ENCODE measurements at places on chromosomes 7 and 10.

DNA sequence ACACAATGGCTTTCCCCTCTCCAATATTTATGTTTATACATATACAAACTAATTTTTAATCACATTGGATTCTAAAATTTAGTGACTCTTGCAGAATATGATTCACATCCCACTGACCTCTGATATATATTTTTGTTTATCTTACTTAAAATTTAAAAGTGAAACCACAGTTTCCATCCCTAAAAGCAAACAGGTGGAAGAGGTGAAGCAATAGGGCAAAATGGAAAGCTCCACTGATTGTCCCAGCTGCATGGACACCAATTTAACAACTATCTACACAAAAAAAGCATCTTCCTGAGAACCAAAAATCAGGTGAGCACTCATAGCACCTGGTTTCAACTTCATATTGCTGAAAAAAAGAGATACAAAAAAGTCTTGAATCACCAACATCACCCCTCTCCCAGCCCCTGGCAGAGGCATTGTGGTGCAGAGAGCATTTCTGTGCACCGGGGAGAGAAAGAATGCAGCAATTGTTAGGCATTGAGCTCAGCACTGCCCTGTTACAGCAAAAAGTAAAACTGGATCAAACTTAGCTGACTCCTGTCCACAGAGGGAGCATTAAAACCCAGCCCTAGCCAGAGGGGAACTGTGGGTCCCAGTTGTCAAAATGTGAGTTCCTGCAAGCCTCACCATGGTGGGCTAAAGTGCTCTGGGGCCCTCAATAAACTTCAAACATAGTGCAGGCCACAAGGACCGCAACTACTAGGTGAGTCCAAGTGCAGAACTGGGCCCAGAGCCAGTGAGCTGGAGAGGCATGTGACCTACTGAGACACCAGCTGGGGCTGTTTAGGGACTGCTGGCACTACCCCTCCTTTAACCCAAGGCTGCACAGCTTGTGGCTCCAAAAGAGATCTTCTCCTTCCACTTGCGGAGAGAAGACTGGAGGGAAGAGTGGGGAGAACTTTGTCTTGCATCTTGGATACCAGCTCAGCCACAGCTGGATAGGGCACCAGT, 92.1 kb downstream of the SIRT1 start:
- no peak for DNase-seq

DNA sequence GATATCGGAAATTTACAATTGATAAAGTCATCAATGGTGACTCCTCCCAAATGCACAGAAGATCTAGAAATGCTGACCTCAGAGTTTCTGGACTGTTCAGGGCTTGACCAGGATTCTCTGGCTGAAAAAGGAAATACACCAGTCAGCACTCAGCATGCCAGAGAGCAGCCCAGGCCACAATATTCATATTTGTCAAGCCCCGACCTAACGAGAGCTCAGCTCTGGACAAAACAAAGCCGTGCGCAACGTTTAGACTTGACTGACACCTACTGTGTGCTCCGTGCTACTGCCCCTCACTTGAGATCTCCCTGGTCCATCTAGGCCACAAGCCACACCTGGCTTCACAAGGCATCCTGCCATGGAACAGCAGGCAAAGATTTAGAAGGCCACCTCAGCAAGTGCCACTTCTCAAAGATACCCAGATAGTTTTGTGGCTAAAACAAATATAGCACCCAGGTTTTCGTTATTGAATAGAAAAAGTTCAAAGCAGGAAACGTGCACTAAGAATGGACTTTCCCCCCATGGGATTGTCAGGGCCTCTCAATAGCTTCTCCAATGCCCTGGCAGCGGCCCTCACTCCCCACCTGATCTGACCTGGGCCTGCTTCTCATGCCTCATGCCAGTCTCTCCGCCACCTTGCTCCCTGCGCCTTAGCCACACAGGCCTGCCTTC, 218.3 kb downstream of the FAM107B start:
- DNase-seq: no peak

- no peak for DNase-seq
Observed at GRCh38 chr7:128117691-128118090, 86.5 kb upstream of the LRRC4 start.

GRCh38 chr10:12971001-12971788, 30.3 kb downstream of the CCDC3 start:
- no peak for DNase-seq

- DNase-seq: no peak
Observed at GRCh38 chr7:26879671-26880070, 15.3 kb upstream of the SKAP2 start.

DNA sequence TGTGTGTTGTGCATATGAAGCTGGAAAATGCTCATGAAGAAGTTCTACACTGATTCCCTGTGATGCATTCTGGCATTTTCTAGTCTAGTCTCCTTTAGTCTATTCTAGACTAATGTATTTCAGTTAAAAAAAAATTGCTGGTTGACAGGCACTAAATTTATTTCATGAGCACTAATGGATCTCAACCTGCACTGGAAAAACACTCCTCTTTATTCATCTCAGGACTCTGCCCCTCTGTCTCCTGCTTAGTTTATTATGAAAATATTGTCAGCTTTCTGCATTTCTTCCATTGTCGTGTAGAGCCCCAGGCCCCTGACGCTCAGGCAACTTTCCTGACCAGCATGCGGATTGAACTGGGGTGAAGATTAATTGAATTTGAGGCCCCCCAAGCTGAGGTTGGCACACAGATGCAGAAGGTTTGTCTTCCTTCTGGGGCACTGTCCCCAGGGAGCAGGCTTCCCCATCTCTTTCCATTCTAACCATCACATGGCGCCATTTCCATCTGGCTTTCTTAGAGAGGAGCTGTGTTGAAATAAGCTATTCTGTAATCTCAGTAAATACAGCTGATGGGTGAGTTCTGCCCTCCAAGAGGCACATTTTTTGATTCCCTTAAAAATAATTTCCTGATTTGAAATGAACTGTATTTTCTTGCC, 128.7 kb downstream of the INSYN2A start:
- no peak for DNase-seq

DNA sequence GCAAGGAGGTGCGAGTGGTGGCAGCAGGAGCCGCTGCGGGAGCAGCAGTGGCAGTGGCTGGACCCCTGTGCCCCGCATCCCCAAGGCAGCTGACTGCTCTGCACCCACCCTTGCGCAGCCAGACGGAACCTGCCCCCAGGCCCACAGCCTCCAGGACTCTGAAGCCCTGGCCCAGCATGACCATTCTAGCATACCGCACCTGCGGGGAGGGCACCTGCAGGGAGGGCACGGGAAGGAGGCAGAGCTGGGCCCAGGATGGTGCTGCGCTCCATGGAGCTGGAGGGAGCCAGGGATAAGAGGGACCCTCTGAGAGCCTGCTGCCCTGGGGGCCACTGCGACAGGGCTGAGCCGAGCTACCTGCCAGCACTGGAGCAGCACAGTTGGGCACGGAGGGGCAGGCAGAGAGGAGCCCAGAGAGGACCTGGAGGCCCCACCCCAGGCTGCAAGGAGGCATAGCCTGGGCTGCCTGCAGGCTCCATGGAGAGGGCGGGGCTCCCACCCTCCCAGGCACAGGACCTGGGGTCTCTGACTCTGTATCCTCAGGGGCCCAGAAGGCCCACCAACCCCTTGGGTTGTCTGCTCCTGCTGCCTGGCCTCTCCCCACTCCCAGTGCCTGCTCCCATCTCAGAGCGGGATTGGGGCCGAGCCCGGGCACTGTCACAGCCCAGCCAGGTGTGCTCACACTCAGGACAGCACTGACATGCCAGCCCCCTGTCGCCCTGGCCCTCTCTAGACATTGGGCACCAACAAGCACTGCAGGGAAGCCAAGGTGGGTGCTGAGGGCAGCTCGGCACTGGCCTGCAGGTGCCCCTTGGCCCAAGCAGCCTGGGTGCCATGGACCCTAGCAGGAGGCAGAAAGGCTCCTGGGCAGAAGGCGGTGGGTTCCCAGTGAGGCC, 87.6 kb downstream of the HTR7 start:
- DNase-seq: no peak

- DNase-seq: no peak
Observed at GRCh38 chr10:570628-571163, 118.8 kb downstream of the DIP2C start.

- DNase-seq: no peak
Observed at GRCh38 chr10:75969031-75969430, 537.6 kb downstream of the LRMDA start.

DNA sequence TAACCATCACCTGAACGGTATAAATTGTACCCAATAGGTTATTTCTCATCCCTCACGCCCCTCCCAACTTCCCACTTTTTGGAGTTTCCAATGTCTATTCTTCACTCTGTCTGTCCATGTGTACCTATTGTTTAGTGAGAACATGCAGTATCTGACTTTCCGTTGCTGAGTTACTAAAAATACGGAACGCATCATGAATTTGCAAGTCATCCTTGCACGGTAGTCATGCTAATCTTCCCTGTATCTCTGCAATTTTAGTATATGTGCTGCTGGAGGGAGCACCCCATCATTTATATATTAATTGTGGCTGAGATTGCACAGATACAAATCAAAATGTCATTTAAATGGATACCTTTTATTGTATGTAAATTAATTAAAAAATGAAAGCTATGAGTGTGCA, 75.7 kb upstream of the SFMBT2 start:
- DNase-seq: no peak

- no peak for DNase-seq
Observed at GRCh38 chr7:23335136-23335535, 36.0 kb downstream of the MALSU1 start.

DNA sequence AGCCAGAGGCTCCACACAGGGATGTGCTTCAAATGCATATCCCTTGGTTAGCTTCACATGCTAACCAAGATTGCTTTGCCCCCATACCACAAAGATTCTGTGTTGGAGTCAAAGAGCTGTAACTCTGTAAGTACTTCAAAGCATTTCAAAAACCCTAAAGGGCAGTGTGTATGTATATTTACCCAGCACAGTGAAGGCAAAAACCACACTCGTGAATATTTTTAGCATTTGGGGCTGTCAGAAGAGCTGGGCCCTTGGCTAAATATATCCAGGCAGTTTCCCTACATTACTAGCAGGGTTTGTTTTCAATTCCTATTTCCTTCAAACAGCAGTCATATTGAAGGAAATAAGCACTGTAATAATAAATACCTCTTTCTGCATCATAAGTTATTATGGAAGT, 84.2 kb upstream of the STEAP1B start:
- no peak for DNase-seq

DNA sequence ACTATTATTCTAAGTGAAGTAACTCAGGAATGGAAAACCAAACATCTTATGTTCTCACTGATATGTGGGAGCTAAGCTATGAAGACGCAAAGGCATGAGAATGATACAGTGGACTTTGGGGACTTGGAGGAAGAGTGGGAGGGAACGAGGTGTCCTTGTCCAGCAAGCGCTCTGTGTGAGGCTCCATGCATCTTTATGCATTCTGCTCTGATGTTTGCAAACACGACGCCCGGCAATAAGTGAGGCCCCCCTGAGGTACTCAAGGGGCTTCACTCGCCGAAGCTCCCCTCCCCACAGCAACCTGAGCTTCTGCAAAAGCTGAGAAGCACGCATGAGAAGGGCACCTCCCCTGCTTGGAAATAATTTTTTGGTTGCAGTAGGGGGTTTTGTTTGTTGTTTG, 103.3 kb downstream of the LHPP start:
- no peak for DNase-seq

- DNase-seq: no peak
Observed at GRCh38 chr10:132957131-132957530, 14.8 kb upstream of the CFAP46 start.

DNA sequence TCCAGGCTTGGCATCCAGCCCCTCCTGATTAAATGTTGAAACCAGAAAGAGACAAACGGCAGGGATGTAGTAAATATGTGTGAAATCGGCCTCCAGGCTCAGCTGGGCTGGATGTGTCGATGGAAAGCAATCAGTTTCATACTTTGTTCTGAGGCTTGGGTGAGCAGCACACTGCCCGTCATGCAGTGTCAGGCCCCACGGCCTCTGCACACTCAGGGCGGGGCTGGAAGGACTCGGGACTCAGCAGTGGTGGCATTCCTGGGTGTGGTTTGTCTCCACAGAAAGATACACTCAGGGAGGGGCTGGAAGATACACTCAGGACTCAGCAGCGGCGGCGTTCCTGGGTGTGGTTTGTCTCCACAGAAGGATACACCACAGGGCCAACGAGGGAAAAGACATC, 22.0 kb downstream of the ADGRA1 start:
- DNase-seq: no peak

- no peak for DNase-seq
Observed at GRCh38 chr10:90398566-90398965, 459.3 kb downstream of the HTR7 start.

DNA sequence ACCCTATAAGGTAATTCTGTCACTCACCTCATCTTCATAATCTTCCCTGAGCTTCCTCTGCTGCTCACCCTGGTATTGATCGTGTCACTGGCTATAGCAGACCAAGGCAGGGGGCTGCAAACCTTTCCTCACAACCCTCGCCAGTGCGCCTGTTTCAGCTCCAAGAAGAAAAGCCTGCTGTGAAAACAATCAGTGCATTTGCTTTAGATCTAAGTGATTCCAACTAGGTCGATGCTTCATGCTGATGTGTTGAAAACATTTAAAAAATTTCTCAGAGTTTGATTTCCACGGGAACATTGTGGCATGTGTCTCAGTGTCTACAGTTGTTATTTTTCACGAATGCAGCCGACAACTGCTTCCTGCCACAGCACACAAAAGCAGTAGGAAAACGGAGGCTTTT, 27.3 kb downstream of the POU6F2 start:
- DNase-seq: no peak

GRCh38 chr7:112293416-112293815, 86.9 kb downstream of the ZNF277 start:
- no peak for DNase-seq

DNA sequence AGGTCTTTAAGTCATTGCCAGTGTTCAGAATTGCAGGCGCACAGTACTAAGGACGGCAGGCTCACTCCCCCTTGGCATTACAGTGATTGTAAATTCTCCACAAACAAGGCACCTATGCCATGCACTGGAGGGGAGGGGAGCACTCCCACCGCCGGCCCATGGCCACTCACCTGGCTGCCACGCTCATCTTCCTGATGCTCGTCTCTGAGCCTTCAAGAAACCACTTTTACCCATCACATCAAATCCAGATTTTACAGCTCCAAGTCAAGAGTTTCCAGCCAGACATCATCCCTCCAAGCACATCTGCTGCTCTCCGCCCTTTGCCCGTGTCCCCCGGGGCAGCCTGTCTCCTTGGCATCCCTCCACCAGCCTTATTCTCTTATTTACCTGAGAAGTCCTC, 350.2 kb upstream of the SHH start:
- DNase-seq: no peak

DNA sequence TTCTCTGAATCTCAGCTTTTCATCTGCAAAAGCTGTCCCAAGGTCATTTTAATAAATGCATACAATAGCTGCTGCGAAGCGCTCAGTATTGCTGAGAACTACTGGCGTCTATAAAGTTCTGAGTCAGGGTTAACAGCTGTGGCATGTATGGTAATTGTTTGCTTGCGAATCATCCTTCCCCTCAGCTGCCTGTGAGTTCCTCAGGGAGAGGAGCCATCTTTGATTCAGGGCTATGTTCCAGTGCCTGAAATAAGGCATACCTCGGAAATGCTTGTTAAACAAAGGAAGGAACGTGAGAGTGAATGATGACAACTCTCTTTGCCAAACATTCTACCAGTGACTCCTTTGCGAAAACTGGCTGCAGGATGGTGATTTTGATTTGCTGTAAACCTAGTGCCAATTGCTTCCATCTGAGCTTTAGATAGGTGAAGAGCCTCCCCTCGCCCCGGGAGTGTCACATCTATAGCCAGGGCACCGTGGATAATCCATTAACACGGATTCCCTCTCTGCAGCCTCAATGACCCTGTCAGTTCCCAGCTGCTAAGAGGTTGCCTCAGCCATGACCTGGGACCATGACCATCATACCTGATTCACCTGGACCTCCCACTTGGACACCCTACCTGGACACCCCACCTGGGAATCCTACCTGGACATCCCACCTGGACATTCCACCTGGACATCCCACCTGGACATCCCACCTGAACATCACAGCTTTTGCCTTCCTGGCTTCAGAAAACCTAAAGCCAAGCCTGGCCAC, 39.6 kb downstream of the GPRIN2 start:
- DNase-seq: no peak
